ENCODE measurements at places on chromosomes 6 and 20.
A peak's percentile ranks its signal among the peaks of the same experiment; 100 is the strongest.

GRCh38 chr6:160063771-160064413 is 57.7 kb upstream of the SLC22A1 start:
- no peak for DNase-seq

GRCh38 chr20:42610070-42610469 is 579.6 kb downstream of the PTPRT start:
- no peak for DNase-seq

DNA sequence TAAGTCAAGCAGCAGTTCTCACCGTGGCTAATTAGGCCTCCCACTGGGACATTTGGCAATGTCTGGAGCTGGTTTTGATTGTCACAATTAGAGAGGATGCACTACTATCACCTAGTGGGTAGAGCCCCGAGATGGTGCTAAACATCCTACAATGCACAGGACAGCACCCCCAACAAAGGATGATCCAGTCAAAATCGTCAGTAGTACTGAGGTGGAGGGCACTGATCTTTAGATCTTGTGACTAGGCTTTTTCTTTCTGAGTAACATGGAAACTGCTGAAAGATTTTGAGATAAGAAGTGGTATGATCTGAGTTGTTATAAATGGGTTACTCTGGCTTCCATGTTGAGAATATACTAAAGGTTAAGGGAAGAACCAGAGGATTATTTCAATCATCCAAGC is 12.0 kb downstream of the UBD start:
- no peak for DNase-seq

DNA sequence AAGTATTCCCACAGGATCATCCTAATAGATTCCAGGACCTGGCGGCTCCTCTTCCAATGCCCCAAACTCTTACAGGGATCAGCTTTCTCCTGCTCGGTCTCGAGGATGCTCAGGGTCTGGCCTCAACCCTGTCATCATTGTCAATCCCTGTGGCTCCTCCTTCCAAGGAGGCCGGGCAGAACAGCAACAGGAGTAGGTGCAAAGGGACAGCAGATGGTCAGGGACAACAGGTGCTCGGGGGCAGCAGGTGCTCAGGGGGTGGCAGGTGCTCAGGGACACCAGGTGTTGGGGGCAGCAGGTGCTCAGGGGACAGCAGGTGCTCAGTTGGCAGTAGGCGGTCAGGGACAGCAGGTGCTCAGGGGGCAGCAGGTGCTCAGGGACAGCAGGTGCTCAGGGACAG is 84.8 kb downstream of the TTLL2 start:
- DNase-seq: no peak

DNA sequence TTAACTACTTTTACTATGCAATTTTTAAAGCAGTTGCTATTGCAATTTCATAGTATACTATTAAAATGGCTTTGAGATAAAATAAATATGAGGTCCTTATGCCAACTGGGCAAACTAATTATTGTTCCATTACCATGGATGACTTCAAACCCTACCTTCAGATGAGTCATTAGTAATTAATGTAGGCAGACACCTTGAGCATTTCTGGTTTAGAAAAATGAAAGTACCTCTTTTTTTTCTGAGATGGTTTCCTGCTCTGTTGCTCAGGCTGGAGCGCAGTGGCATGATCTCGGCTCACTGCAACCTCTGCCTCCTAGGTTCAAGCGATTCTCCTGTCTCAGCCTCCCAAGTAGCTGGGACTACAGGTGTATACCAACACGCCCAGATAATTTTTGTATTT is 11.9 kb downstream of the ASF1A start:
- no peak for DNase-seq

DNA sequence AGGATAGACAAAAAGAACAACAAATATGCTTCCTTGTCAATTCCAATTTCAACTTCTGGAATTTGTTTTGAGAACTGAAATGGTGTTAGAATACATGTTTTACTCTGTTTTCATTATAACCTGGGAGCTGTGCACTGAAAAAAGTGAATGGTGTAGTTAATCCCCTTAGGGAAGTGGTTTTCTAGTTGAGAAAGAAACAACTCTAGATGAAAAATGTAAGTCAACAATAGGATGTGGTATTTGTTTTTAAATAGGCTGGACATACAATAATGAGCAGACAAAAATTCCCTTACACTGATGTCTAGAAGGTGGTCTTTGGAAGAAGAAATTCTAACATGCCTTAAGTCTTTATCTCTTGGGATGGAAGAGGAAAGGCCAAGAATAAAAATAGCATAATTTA is 59.9 kb upstream of the TINAG start:
- DNase-seq: no peak

DNA sequence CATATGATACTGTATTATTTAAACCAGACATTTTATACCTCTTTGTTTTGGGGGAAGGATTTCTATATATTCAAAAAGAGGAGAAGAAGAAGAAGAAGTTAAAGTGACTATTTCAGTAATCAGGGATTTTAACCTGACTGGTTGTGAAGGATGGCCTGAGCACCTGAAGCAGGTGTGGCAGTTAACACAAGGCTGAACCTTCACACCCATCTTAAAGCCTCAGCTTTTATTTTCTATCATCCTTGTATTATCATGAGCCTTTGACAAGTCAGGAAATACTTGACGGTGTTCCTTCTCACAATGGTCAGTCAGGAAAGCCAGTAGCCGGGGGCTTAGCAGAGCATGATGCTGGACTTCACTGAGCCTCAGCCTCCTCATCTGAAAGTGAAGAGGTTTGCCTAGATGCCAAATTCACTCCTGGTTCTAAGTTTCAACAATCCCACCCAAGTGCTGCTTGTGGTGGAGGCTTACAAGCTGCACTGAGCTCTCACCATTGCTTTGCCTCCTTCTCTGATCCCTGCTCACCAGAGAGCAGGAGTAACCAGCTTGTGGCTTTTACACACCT is 117.2 kb downstream of the JAG1 start:
- no peak for DNase-seq

DNA sequence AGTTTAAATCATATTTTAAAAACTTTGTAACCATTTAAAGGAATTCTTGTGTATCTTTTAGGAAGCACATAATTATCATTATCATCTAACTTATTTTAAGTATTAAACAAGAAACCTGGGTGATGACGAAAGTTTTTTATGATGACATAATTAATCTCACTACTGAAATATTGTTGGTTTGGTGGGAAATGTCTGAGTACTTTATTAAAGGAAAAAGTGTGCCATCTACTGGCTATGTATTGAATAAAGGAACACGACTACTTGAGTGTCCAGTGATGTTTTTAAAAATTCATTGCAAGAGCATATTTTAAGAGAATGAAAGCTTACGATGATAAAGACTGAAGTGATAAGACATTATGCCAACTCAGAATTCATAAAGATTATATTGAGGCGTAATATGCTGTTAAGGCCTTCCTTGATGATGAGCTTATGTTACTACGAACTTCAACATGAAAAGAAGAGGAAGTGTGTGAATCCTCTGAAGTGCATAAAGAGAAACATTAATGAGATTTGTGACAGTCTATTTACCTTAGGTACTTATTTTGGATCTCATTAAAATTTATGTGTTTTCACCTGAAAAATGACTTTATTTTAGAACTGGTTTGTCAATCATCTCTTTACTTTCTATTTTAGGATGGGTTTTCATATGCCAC is 12.0 kb upstream of the TRMT11 start:
- no peak for DNase-seq

DNA sequence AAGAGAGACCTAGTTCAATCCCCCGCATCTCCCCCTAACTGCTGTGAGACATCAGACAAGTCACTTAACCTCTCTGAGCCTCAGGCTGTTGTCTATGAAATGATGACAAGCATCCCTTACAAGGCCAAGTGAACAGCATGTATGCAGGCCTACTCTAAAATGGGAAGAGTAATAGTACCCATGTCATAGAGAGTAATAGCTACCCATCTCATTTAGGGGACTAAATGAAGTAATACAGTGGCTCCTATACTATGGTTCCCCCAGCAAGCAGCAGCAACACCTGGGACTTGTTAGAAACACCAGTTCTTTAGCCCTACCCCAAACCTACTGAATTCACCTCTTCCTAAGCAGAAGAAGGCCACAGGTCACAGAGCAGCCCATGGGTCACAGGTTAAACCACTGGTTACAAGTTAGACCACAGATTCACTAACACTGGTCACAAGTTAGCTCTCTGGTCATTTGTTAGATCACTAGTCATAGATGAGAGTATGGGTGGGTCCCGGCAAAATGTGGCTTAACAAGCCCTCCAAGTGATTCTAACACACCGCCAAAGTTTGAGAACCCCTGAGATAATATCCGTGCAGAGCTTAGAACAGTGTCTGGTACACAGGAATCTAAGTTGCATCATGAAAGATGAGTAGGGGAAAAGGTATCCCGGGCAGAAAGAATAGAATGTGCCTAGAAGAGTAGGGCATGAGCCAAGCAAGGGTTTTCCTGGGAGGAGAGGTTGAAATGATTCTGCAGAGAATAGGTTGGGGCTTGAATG is 1.4 kb downstream of the DEFB124 start:
- DNase-seq: no peak

- no peak for DNase-seq
Measured at GRCh38 chr6:19041906-19042305, 654.8 kb downstream of the RNF144B start.

DNA sequence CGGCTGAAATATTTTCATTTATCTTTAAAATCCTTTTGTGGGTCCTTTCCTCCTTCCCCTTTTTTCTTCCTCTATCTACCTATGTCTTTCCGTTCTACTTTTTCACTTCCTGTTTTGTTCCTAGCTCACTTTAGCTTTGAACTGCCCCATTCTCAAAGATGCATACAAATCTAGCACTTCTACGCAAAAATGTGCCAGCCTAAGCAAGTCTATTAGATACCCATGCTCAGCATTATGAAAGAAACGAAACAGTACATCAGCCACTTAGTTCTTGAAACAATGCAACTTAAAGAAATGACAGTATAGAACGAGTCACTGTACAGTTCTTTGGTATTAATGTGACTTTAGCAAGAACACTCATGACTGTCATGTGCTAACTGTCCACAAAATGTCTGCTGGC is 47.3 kb upstream of the MARCKS start:
- no peak for DNase-seq

DNA sequence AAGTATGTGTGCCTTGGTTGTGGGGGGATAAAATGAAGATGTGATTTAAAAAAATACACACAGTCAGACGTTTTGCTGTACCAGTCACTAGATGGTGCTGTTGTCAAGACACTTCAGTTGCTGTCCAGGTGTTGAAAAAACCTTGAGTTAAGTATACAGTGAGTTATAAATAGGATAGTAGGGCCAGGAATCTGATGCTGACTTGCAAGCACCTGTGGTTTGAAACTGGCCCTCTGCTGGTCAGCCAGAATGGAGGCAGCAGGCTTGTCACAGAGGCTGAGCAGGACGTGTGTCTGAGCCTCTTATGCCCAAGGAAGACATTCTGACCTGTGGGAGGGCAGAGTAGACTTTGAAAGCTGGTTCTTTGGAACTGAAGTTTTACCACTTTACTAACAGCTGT is 27.8 kb downstream of the RNF8 start:
- DNase-seq: peak; percentile 81

DNA sequence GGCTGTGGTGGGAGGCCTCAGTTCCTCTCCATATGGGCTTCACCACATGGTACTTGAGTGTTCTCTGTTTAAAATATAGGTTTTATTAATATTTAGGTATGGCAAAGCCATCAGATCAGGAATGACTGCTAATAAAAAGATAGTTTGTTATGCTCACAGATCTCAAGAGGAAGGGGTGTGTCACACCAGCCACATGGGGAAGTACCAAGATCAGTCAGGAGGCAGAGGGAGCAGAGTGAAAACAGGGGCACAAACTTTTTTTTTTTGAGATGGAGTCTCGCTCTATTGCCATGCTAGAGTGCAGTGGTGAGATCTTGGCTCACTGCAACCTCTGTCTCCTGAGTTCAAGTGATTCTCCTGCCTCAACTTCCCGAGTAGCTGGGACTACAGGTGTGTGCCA is 92.1 kb upstream of the GCM1 start:
- DNase-seq: no peak

- DNase-seq: no peak
Measured at GRCh38 chr20:35598899-35599775, 16.5 kb upstream of the SPAG4 start.

DNA sequence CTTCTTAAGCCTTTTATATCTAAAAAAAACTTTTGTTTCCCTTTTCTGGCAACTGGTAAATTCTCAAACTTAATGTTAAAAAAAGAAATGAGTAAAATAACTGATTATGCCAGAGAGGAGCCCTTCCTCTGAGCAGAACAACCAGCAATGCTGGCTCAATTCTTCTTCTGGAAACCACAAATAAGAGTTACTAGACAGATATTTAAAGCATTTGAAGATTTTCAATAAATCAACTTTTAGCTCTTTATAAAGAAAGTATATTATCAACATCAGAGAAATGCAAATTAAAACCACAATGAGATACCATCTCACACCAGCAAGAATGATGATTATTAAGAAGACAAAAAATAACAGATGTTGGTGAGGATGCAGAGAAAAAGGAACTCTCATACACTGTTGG is 61.1 kb upstream of the TCF21 start:
- no peak for DNase-seq

DNA sequence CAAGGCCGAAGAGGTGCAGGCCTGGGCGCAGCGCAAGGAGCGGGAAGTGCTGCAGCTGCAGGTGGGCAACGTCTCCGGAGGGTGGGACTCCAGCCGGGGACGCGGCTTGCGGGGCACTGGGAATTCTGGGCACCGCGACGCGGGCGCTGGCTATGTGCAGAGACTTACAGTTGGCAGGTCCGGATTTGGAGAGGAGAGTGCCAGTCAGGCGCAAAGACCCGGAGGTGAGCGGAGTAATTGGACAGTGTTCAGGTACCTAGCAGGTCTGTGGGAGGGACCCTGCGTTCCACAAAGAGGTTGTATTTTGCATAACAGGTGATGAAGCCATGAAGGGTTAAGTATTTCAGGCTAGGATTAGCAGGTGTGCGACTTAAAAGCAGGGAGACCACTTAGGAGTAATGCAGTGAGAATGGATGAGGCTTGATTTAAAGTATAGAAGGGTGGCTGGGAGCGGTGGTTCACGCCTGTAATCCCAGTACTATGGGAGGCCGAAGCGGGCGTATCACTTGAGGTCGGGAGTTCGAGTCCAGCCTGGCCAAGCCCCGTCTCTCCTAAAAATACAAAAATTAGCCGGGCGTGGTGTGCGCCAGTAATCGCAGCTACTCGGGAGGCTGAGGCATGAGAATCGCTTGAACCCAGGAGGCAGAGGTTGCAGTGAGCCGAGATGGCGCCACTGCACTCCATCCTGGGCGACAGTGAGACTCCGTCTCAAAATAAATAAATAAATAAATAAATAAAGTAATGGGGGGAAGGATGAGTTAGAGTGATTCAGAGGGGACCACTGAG is 1.0 kb downstream of the MRPS26 start:
- DNase-seq: peak; percentile 75
